ENCODE measurements at places on chromosomes 5 and 9.
A peak's percentile ranks its signal among the peaks of the same experiment; 100 is the strongest.

DNA sequence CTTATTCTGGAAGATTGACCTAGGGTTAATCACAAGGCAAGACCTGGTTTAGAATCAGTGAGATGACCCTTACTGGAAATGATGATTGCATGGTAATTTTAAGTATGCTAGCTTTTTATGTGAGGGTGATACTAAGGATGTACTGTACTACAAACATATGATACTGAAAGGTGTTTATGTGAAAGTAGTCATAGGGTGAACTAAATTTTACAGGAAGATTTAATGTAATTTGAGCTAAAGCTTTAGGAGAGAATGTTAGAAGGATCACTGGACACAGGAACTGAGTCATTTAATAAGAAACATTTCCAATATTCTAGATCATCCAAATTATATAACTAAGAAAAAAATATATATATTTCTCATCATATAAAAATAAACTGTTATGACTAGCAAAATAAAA lies 197.2 kb downstream of the COX7C start:
- no peak for DNase-seq

DNA sequence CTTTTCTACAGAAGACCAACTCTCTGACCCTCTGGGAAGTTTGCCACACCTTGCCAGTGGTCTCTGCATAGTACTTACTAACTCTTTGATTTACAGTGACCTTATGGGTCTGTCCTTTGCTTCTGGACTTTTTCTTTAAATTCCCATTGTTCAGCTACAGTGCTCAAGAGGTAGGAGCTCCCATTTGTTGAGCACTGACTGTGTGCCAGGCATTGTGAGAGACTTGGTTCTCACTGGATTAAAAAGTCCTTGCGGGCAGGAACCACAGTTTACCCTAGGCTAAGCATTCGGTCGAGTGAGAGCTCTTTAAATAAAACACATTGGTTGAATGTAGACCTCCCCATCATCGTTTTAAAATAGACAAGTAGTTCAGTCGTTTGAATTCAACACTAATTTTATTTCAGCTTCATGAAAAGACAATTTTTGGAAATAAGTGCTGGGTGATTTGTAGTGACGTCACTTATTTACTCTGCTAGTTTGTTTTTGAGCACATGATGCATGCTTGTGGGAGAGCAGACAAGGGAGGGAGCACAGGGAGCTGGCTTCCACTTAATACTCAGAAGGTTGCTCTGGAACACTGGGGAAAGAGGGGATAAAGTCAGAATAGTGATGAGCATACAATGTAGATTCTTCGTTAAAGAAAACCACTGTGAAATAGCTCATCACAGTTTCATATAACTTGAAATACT lies 27.1 kb downstream of the RASGRF2 start:
- no peak for DNase-seq

- no peak for DNase-seq
Observed at GRCh38 chr5:172545291-172545801, 91.0 kb upstream of the SH3PXD2B start.

GRCh38 chr5:39495227-39495626 lies 70.4 kb upstream of the DAB2 start:
- no peak for DNase-seq

DNA sequence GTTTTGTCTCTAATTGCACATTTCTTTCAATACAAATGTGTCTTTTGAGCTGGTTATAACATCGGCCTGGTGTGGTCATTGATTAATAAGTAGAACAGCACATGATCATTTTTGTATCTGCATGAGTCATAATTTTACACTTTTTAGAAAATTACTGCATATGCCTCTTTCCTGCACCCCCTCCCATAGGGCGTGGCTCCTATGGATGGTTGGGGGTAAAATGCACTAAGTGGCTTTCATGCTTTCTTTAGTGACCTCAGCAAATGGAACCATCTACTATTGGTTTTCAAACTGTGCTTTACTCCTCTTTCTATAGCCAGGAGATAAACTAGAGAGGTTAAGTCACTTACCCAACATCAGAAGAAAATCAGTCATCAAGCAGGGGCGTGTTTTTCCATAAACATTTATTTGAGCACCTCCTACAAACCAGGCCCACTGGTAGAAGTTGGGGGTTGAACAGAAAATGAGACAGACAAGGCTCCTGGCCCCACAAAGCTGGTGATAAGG lies 3.8 kb downstream of the ANXA6 start:
- DNase-seq: no peak

- DNase-seq: no peak
Observed at GRCh38 chr5:109239456-109239855, 170.3 kb downstream of the PJA2 start.

GRCh38 chr9:122218071-122218934 lies 10.5 kb downstream of the LHX6 start:
- DNase-seq: peak; percentile 17

DNA sequence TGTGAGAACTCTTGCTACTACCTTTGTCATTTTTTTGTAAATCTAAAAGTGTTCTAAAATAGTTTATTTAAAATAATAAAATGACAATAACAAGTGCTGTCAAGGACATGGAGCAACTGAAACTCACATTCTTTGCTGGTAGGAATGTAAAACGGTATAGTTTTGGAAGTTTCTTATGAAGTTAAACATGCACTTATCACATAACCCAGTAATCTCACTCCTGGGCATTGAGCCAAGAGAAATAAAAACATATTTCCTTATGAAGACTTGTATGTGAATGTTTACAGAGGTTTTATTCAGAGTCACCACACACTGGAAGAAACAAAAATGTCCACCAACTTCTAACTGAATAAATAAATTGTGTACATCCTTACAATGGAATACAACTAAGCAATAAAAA lies 46.0 kb upstream of the COL15A1 start:
- no peak for DNase-seq

- no peak for DNase-seq
Observed at GRCh38 chr9:98838868-98839565, 31.5 kb downstream of the GALNT12 start.

DNA sequence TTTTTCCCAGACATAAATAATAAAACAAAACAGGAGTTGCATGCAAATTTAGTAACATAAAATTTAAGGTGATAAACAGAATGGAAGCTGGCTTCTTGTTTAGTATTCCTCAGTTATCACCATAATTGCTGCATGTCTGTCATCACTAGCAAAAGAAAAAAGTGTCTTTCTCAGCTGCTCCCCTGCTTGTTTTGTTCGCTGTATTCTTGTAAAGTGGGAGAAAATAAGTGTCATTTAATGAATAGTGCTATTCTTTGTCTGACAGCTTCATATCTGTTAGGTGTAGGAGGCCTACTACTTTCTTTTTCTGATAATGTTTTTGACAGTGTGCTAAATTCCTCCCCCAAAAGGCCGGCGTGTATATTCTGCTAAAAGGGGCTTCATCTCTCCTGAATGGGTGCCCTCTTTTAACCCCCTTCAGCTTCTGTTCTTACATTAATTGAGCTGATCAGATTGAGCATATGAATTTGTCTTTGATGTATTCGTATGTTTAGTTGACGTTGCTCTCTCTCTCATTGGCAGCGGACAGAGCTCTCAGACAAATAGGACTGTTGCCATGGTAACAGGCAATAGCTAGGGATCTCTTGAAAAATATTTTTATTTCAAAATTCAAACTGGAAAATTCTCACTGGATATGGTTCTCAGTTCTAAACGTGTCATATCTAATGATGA lies 303.8 kb downstream of the KIAA0825 start:
- no peak for DNase-seq

- DNase-seq: no peak
Observed at GRCh38 chr5:156513123-156513815, 186.3 kb downstream of the SGCD start.

DNA sequence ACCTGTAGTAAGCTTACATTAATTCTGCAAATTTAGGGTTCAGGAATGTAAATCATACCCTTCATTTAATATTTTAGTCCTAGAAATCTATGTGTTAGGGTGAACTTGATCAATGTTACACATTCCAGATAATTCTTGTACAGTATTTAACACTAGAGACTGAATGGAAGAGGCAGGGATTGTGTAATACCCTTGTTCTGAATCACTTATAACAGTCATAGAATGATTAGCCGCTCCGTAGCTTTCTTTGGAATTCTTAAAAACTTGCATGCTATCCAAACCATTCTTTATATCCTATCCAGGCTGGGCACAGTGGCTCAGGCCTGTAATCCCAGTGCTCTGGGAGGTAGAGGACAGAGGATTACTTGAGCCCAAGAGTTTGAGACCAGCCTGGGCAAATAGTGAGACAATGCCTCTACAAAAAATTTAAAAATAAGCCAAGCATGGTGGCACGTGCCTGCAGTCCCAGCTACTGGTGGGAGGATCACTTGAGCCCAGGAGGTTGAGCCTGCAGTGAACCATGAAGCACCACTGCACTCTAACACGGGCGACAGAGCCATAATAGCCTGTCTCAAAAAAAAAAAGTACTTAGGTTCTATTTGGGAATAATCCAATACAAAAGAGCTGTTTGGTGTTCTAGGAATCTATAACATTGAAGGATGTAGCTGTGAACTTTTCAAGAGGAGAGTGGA lies 8.3 kb downstream of the ZNF483 start:
- no peak for DNase-seq

DNA sequence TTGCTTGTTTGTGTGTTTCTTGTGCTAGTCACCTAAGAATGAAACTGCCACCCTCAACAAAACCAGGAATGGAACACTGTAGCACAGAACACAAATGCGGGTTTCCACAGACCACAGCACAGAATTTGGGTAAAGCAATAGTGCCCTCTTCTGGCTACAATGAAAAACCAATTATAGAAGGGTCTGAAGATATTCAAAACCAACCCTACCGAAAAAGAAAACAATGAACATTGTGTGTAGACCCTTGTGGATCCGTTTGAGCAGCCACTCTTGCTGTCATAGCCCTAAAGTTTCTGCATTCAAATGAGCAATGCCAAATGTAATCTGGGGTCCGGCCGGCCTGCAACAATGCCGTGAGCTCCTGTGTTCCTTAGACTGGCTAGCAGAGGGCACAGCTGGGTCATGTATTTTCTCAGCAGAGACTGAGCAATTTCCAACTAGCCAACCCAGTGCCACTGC lies 8.3 kb upstream of the ENC1 start:
- DNase-seq: peak; percentile 68

DNA sequence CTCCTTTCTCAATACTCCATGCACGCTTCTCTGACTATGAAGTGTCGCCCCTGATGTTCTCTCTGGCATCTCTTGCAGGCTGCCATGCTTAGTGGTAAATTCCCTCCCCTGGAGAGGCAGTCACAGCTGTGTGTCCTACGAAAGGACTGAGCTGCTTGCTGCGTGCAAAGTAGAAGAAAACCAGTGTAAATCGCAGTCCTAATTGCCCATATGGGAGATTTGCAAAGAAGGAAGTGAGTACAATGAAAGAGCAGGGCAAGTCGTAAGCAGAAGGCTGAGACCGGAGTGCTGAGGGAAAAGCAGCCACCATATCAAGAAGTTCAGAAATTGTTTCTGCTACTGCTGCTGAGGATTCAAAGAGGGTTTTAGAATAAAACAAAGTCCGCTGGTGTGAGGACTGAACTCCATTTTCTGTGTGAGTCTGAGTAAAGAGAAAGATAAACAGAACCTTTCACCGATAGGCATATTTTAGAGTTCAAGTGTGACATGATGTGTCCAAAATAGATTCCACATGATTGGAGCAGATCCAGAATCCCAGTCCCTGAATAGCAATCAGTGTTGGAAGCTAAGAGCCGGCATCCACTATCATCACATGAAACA lies 507.8 kb upstream of the MPDZ start:
- no peak for DNase-seq

- no peak for DNase-seq
Observed at GRCh38 chr5:27868292-27868691, 829.9 kb upstream of the CDH9 start.

DNA sequence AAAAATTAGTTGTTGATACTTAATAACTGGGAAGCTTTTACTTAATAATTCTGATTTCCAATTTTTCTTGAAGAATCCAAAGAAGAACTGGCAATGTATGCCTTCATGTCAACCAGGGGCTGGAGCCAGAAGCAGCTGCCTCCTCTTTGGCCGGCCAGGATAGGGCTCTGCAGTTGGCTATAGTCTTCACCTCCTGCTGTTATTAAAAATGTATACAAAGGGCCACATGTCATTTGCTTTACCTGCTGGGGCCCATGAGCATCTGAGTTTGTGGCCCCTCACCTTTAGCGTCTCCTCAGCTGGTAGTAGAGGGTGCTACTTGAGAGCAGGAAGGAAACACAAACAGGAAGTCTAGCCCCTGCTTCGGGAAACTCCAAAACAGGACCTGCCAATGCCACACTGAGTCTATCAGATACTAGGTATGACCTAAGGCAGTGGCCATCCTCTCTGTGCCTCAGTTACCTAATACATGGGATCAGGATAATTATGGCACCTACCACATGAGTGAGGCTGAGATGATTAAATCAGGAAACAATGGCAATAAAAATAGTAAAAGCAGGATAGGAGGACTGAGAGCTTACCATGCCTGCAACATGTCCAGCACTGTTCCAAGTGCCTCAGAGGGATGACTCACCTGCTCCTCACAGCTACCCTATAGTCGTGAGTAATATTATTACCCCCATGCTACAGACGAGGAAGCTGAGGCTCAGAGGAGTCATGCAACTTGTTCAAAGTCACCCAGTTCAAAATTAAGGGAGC lies 21.3 kb downstream of the CCDC69 start:
- DNase-seq: no peak

GRCh38 chr5:116521173-116521872 lies 53.3 kb downstream of the SEMA6A start:
- DNase-seq: no peak

- DNase-seq: no peak
Observed at GRCh38 chr9:35831040-35831439, 2.0 kb downstream of the TMEM8B start.

GRCh38 chr5:77186652-77187370 lies 23.7 kb upstream of the PDE8B start:
- DNase-seq: no peak

DNA sequence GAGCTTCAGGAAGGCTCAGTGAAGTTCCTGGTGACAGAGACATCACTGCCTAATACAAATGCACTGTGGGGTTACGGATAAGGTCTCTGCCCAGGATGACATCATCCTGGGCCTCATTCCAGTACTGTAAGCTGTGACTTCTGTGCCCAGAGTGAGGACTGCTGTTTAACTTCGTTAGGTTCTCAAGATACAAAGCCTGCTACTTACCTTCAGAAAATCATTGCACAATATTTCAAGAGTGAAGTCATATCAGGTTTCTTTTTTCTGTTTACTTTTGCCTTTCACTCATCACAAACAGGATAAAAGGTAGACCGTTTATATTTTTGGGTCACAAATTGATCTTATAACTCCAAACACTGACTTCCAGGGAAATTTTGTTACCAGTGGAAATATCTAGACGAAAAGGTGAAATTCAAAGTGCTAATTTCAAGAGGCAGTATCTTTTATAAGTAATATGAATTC lies 241.2 kb downstream of the PIK3R1 start:
- no peak for DNase-seq

DNA sequence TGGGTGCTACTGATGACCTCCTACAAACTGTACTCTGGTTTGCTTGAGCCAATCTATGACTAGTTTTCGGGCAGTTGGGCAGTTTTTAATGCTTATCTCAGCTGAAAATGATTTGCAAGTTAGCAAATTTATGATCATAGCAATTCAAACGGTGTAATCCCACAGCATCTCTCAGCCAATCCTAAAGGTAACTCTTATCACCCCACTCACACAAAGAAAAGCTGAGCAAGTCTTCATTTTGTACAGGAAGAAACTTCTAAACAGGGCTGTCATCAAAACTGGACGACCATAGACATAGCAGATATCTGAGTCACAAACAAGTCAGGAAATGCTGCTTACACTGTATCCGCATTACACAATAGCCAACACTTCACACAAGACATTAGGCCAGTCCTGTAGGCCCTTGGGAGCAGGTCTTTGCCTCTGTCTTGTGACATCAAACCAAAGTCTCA lies 2.6 kb upstream of the ENC1 start:
- DNase-seq: no peak

All from D341Med (cell line).